ENCODE measurements at places on chromosomes 12 and 14. TPM values are rescaled to one million over a fixed set of nuclear protein-coding genes. Genes with fewer than 3 reads are reported as not detected.

- no peak for DNase-seq
Observed at GRCh38 chr14:101364503-101365328, 196.6 kb upstream of the DIO3 start.

AQP2 gene
- not detected for total RNA-seq

DNA sequence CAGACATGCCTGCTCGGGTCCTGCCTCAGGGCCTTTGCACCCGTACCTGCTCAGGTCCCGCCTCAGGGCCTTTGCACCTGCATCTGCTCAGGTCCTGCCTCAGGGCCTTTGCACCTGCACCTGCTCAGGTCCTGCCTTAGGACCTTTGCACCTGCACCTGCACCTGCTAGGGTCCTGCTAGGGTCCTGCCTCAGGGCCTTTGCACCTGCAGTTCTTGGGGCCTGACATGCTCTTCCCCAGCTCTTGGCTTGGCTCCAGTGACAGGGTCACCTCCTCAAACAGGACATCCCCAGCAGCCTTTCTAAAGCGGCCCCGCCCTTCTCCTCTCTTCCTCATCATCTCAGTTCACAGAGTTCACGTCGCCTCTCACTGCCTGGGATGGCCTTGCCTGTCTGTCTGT lies 54.9 kb upstream of the NCOR2 start:
- no peak for DNase-seq

DNA sequence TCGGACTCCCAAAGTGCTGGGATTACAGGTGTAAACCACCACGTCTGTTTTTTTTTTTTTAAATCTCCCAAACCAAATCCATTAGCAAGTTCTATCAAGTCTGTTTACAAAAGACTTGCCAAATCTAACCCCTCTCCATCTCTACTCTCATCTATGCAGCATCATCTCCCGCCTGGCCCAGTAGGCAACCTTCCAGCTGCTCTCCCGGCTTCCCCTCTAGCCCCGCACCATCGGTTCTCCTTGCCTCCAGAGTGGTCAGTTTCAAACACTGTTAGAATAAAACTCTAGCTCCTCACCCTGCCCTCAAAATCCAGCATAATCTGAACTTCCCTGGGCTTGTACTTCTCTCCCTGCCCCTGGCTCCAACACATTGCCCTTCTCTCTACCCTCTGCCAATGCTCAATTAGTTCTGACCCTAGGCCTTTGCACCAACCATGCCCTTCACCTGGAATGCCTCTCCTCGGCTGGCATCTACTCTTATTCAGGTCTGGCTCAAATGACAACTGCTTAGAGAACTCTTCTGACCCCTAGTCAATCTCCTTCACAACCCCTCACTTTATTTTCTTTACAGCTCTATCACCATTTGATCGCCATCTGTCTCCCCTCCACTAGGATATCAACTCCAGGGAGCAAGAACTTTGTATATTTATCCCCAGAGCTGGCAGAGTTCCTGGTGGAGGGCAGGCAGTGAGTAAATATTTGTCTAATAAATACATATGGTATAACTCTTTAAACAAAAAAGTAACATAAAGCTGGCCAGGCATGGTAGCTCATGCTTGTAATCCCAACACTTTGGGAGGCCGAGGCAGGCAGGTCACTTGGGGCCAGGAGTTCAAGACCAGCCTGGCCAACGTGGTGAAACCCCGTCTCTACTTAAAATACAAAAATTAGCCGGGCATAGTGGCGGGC lies 4.9 kb downstream of the WSB2 start:
- DNase-seq: no peak

DNA sequence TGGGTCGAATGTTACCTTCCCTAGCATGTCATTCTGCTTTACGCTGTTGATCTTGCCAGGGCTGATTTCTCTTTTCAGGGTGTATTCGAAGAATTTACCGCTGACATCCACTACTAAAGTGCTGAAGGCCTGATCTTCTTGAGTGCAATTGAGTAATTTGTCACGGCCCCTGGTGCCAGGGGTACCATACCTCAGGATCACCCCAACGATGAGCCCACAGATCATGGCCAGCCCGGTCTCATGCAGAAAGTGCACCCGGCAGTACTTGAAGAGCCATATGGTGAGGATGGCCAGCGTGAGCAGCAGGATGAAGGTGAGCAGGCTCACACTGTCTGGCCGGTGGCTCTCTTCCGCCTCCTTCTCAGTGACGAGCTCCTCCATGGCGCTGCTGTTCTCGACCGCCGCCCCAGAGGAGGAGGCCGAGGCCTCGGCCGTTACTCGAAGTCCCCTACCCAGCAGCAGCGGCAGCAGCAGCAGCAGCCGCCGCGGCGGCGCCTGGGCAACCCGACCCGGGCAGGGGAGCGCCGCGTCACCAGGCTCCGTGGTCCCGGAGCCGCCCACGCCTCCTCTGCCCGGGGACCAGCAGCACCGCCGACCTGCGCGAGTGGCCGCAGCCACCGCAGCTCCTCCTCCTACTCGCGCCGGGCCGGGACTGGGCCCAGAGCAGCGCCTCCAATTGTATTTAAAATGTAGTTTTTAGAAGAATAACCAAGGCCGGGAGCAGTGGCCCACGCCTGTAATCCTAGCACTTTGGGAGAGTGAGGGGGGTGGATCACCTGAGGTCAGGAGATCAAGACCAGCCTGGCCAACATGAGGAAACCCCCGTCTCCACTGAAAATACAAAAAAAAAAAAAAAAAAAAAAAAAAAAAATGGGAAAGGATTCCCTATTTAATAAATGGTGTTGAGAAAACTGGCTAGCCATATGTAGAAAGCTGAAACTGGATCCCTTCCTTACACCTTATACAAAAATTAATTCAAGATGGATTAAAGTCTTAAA lies 58.5 kb upstream of the TMPO start:
- no peak for DNase-seq

Measured in naive thymus-derived CD4-positive, alpha-beta T cell (primary cell).